WTC11 (cell line): ENCODE measurements at places on chromosomes 1 and 21.

- DNase-seq, result no peak
Measured at GRCh38 chr1:226001963-226002666, 3.0 kb upstream of the SDE2 start.

DNA sequence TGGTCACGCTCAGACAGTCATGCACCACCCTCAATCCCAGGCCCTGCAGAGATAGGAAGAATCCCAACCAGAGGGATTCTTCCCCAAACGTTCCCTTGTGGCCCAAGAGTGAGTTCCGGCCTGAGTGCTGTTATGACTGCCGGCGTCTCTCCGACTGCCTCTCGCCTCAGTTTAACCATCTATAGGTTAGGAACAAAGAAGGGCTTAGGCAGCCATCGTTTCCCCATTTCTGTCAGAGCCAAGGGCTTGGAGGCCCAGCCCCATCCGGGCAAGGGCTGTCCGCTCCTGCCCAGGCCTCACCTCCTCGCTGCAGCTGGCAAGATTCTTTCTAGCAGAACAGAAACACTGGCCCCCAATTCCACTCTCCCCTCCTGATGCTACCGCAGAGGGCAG lies 58.7 kb downstream of the STUM start:
- no peak for DNase-seq

DNA sequence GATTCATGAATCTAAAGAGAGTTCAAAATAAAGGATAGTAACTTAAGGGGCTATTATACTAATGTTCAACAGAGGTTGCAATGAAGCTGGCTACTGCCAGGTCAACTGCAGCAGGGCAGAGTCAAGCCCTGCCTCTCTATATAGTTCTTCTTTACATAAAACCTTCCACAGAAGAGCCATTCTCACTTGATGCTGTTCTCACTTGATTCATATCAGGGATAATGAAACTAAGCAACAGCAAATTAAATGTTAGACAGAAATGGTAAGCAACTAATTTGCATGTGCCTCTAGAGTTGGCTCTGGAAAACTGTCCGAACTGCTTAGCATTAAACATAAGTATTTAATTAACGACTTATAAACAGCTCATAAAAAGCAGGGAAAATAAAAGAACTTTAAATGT lies 17.4 kb downstream of the CCSAP start:
- no peak for DNase-seq

DNA sequence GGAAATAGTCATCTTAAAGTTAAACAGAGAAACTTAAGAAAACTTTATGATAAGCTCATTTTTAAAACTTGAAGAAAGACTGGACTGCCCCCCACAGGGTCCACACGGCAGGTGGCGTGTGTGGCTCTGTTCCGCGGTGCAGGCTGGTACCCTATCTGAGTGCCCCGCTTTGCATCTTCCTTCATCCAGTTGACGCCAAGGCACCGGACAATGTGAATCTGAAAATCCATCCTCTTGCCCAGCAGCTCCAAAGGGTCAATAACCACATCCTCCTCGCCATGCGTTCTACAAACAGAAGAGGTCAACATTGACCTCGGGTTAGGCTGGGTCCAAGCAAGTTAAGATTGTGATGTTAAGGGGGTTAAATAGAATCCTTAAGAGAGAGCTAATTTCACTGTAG lies 54.5 kb downstream of the SCCPDH start:
- DNase-seq, result no peak

- DNase-seq, result no peak
Measured at GRCh38 chr1:175714350-175714749, 29.0 kb downstream of the TNR start.

DNA sequence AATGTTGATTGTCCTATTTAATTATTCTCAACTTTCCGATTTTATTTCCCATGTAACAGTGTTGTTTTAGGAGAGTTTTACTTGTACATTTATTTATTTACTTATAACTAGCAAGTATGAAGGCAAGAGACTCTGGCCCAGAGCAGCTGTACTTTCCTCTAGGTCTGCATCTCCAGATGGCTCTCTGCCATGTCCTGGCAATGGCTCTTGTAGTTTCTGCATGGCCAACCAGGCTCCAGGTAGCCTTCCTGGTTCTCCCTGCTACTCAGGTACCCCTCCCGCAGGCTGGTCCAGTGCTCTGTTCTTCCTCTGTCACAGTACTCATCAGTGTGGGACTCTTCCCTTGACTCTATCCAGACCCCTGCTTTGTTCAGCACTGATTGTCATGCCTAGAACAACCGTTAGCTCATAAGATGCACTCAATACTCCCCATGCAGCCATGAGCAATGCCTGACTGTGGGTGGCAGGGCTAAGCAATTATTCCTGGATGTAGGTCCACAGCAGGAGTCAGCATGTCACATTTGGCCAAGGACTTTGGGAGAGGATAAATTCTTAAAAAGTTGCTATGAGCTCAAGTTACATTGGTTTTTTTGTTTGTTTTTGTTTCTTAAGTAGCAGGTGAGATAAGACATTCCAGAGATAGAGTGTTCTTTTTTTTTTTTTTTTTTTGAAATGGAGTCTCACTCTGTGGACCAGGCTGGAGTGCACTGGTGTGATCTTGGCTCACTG lies 10.9 kb upstream of the IL20 start:
- DNase-seq, result no peak

GRCh38 chr1:85258536-85259117 lies 835 bp downstream of the C1orf52 start:
- peak; percentile 48 for DNase-seq

DNA sequence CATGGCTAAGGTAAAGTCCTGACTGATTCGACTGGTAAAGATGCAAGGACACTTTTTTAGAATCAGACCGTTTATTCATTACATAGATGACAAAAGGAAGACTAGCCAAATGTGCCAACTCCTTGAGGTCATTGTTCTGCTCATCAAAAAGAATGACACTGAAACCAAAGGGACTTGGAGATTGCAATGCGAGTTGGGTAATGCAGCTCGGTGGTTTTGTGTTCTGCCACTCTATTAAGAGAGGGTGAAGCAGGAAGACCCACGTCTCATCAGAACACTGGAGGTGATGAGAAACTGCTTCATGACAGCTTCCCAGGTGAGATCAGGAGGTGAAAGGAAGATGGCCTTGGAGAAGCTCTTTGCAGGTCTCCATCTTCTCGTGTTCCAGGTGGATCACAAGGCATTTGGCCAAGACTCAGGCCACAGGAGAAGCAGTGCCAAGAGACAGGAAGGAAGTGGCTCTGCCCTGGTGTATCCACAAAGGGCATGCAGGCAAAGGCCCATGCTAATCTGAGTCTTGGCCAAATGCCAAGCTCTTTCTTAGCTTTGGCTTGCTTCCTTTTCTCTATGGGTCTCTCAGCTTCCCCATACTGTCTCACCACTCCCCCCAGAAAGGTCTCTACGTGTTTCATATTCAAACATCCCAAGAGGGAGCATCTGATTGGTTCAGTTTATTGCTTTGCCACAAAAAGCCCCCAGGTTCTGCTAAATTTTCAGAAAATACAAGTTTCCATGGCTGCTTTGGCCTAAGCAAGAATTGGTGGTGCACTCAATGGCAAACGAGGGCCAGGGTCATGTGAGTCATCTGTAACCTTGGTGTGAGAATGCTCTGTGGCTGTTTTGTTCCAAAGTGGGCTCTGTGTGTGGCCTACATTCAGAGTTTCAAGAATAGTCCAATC lies 5.7 kb upstream of the CCT8 start:
- DNase-seq, result no peak

GRCh38 chr1:115057661-115058254 lies 28.1 kb downstream of the TSHB start:
- no peak for DNase-seq

DNA sequence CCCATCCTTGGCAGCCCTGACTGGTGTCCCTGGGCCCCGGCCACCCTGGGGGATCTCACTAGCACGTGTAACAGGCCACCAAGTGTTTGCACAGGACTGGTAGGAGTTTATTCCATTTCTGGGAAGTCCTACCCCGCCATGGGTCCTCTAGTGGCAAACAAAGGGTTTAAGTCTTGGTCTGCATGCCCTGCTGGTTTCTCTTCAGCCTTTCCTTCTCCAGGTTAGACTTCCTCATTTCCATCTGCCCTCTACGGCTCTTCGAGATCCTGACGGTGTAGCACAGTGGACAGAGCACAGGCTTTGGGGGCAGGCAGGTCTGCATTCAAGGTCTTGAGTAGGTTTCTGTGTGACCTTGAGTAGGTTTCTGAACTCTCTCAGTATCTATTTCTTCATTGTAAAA lies 2.8 kb downstream of the AGTRAP start:
- no peak for DNase-seq

DNA sequence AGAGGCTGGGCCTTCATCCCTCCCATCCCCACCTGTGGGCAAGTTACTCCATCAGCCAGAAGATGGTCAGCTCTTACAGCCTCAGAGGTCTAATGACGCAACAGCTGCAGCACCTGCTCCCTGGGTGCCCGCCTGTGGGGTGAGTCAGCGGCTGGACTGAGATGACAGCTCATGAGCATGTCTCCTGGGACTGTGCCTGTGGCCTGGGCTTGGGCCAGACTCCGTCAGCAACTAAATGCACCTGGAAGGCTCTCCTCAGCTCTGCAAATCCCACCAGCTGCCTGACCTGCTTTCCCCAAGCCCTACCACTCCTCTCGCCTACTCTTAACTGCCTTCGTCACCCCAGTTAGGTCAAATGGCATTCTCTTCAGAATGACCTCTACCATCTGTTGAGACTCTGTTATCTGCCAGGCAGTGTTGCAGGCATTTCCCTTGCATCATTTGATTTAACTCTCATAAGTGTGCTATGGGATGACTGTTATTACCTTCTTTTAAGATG lies 47.7 kb downstream of the ETS2 start:
- no peak for DNase-seq

- no peak for DNase-seq
Measured at GRCh38 chr1:156912310-156912709, 8.1 kb upstream of the LRRC71 start.

GRCh38 chr1:229619614-229620013 lies 6.3 kb downstream of the TAF5L start:
- no peak for DNase-seq

GRCh38 chr1:46173361-46173856 lies 1.5 kb upstream of the TSPAN1 start:
- DNase-seq, result no peak

DNA sequence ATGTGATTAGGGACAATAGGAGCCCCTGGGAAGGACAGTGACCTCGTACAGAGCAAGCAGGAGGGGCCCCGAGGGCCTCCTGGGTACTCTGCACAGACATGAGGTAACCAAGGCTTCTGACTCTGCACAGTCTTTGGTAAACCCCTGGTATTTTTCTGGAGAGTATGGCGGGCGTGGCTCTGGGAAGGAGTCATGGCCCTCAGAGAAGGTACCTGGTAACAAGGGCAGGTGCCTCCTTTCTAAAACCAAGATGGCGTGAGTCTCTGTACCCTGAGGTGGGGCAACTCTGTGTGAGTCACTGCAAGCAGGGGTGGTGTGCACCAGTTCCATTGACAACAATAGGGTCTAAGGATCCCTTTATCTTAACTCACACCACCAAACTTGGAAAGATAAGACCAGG lies 39.9 kb upstream of the SLC19A1 start:
- DNase-seq, result no peak

DNA sequence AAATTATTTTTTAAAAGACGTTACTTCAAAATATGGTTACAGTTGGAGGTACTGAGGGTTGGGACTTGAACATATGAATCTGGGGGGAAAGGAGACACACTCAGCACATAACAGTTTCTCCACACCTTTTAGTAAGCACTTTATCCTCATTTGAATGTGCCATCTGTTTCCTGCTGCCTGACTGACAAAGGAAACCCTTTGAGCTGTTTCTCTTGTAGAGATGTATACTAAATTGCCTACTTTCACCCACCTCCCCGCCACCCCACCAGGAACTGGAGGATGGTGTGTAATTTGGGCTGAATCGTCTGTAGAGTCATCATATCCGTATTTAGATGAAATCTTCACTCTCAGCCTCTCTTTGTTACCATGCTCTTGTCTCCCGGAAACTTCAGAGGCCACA lies 108.1 kb downstream of the KAZN start:
- no peak for DNase-seq

DNA sequence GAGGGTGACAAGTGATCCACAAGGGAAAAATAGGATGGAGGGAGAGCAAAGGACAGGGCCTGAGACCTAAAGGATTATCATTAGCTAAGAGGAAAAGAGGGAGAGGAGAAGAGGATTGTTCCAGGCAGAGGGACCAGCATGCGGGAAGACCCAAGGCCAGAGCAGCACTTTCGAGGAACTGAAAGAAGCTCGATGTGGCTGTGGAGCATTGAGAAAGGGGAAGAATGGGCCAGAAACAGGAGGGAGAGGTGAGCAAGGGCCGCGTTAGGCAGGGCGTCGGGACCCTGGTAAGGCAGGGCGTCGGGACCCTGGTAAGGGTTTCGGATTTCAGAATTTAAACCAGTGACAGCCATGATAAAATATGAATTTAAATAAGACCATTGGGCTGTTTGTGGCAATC lies 22.8 kb upstream of the CSF1 start:
- DNase-seq, result no peak

DNA sequence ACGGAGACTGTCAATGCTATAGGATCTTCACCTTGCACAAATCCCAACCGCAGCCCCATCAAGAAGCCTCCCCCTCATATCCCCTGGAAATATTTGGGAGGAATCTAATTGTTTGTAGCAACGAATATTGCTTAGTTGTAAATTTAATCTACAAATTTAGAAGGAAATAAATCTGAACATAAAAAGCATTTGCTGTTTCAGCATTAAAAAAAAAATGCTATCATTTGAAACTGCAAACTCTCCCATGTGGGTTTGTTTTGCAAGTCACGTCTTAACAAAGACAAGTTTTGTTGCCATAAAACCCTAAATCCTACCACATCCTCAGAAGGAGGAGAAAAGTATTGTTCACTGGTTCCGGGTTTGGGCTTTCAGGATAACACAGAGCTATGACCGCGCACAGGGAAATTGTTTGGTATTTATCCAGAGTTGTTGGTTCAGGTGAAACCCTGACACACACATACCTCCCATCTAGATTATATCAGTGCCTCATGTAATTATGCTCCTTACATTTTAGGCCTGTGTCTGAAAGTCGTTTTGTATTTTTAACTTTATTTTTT lies 279.6 kb downstream of the TM2D1 start:
- no peak for DNase-seq

- DNase-seq, result no peak
Measured at GRCh38 chr21:42171091-42172053, 47.6 kb upstream of the ABCG1 start.

- no peak for DNase-seq
Measured at GRCh38 chr21:41914358-41914757, 35.2 kb upstream of the PRDM15 start.

- DNase-seq, result no peak
Measured at GRCh38 chr1:113657126-113657525, 102.2 kb downstream of the PHTF1 start.
